ENCODE measurements at places on chromosomes 1 and 21.
A peak's percentile ranks its signal among the peaks of the same experiment; 100 is the strongest.

- DNase-seq, result no peak
Measured at GRCh38 chr1:239856067-239856466, 235.6 kb upstream of the FMN2 start.

DNA sequence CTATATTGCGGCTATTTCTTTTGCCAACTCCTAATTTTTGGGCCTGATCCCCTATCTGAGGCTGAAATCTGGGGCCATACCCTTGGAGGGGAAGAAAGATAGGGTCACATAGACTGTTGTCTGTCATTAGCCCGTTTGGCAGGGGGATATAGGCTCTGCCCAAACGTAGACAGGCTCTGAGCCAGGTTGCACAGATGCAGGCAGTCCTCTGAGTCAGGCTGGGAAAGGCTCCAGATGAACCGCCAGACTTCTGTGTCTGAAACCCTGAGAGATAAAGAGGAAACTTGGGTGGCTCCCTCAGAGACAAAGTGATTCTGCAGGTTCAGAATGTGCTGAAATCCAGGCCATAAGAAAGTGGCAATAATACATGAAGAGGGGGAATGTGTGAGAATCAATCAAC is 4.0 kb upstream of the CAP1 start:
- DNase-seq, result peak; percentile 86

DNA sequence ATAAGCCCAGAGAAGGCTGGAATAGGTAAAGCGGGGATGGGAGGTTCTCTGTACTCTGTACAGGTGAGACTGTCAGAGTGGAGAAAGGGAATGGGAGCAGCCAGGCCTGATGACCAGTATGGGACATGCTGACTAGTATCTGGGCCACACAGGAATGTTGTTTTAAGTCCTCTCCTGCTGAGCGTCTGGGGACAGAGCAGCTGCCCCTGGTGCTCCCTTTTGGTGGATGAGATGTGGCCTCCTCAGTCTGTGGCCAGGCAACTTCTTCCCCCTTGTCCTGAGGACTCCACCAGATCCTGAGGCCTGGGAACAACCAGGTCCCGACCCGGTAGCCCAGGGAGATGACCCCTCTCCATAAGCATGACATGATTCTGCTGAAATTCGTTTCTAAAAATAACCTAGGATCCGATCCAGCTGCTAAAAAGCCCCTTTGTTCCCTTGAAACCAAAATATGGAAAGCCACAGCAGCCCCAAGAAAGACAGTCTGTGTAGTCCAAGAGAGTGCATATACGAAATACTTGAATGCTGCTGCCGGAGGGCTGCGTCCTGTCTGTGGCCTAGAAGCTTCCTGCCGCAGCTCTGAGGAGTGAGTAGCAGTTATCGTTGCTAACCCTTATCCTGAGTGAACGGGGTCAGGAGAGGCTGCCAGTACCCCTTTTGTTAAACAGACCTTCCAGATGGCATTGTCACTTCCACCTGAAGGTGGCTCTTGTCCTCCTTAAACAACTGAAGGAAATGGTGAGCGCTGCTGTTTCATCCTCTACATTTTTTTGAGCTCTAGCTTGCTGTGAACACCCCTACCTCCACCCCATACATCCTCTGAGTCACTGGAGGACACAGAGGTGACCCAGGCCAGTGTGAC is 47.1 kb downstream of the ATP2B4 start:
- DNase-seq, result peak; percentile 87

GRCh38 chr1:97158691-97159096 is 437.1 kb downstream of the PTBP2 start:
- no peak for DNase-seq

GRCh38 chr1:217747156-217747769 is 116.1 kb downstream of the SPATA17 start:
- DNase-seq, result peak; percentile 66

- DNase-seq, result no peak
Measured at GRCh38 chr1:162285149-162285561, 91.5 kb downstream of the SPATA46 start.

- DNase-seq, result peak; percentile 67
Measured at GRCh38 chr1:245188403-245188802, 33.6 kb downstream of the KIF26B start.

GRCh38 chr1:183417772-183418491 is at the start of gene NMNAT2:
Gene NMNAT2 (minus strand): TSS chr1:183418380. CDS start chr1:183418267, 113 bp downstream.
- DNase-seq, result no peak

DNA sequence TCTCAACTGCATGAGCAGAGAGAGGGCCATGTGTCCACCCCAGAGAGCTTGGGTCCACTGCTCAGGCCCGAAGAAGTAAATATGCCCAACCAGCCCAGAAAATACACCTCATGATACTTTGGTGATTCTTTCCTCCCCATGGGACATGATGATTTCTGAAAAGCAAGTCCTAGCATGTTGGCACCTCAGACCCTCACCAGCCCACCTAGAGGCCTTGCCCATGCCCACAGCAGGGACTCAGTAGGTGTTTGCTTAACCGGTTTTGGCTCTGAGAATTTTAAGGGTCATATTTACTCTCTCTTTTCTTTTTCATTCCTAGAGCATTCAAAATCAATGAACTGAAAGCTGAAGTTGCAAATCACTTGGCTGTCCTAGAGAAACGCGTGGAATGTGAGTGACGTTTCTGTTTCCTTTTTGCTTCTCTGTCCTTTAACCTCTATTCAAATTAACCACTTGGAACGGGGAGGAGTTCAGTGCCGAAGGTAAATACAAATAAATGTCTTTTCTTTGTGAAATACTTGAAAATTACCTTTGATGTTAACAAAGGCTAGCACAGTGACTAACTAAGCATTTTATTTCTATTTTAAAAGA is 79.7 kb downstream of the PDE9A start:
- no peak for DNase-seq

DNA sequence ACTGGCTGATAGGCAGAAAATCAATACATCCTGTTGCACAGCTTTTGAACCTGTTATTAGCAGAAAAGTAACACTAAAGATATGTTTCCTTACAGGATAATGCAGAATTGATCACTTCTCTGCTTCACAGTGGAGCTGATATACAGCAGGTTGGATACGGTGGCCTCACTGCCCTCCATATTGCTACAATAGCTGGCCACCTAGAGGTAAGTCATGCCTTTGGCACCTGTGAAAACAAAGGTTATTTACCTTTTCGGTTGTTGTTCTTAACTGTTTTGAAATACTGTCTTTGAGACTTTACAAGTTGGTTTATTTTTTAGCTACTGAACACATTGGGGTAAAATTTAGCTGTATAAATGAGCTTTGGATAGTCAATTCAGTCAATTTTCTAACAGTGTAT is 36.3 kb downstream of the TNNI3K start:
- DNase-seq, result no peak

GRCh38 chr21:31335957-31336738 is 7.9 kb downstream of the TIAM1 start:
- DNase-seq, result no peak

DNA sequence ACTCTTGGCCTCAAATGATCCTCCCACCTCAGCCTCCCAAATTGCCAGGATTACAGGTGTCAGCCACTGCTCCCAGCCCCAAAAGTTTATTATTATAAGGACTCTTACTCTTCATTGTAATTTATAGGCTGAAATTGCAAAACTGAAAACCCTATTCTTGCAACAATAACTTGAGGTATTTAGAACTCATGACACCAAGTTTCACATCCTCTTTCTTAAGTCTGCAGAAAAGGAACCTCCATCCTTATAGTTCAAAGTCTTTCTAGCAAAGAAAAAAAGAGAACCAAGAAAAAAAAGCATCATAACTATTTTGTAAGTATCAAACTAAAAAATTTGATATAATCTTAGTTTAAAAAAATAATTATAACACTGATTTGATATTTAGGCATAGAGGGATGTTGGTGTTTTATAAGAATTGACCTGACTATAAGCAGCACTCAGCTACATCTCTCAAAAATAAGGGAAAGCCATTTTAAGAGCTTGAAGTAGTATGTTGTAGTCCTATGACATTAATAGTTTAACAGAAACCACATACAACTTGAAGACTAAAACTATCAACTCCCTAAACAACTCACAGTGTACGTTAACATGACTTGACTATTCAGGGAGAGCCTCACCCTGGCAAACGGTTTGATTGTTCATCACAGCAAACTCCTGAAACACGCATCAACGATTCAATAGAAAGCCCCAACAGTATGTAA is 122.4 kb downstream of the AKT3 start:
- DNase-seq, result no peak

DNA sequence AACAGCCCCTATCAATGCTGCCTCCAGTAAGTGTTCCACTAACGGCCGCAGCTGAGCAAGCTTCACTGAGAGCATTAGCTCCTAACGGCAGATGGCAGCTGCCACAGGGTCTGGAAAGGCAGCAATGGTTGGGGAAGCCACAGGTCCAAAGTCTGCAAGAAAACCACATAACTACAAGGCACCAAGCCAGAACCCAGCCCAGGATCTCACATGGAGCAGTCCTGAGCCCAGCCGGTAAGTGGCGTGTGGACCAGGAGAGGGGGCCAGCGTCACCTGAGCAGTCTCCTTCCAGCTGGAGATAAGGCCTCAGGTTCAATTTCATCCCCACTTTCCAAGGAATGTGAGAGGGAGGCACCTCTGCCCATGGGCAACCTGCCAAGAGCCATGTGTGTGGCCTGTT is 13.2 kb downstream of the SYT2 start:
- DNase-seq, result no peak

DNA sequence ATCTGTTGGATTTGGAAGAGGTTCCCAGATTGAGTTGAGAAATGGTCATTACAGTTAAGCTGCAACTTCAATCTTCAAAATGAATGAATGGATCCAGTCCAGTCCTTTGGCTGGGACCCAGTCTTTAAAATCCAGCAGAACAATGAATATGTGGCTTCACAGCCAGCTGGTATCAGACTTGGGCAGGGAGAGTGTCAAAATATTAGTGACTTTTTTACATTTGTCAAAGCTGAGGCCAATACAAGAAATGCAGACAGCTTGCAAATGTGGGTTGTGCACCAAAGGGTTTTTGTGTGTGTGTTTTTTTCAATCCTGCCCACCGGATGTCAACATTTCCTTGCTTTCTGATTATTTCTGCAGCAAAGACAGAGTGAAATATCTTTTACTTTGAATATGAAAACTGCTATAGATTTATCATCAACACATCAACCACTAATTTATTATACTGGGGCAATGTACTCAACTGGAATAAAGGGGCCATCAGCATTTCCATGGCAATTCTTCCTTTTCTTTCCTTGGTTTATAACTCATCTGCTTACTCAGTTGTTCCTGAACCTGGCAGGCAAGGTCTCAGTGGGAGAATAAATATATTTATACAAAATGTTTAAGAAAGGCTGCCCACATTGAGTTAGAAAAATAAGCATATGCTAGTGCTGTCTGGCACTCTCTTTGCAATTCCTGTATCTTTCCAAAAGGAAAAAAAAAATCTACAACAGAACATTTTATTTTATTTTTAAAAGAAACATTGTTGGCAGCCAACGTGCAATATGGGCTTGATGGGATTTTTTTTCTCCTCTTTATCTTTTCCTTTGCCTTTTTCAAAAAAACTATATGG is 491.6 kb upstream of the C1orf87 start:
- DNase-seq, result no peak

DNA sequence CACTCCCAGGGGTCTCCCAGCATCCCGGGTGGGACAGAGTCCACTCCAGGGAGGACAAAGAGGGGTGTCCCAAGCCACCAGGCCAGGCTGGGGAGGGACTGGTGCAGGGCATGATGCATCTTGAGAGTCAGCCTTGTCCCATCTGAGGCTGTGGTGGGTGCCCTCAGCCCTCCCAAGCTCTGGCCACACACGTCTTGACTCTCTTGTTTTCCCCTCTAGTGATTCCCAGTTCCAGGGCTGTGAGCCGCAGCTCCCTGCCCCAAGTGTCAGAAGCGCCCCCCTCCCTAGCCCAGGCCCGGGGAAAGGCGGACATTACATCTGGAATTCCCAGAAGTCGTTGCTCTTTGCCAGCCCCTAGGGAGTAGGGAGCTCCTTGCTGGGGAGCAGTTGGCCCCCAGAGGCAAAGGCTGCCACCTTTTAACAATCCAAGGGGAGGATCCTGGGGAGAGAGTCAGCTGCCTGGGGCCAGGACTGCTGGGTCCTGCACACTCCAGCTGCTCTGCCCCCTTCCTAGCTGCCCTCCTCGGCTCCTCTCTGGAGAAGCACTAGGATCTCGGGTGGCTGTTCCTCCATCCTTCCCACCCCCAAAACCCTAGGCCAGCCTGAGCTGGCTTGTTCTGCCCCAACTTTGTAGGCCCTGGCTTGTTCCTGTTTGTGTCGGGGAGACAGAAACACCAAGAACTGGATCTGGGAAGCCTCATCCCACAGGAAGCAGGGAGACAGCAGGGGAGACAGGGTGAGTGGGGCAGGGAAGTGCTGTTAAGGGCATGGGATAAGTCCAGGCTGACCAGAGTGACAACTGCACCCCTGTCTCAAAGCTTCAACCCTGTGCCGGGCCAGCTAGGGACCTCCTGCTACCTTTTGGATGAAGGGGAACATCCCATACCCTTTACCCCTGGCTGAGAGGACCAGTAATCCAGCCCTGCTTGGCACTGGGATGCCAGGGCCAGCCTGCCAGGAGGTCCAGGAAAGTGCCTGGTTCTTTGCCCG is 3.2 kb upstream of the PTPN7 start:
- no peak for DNase-seq

DNA sequence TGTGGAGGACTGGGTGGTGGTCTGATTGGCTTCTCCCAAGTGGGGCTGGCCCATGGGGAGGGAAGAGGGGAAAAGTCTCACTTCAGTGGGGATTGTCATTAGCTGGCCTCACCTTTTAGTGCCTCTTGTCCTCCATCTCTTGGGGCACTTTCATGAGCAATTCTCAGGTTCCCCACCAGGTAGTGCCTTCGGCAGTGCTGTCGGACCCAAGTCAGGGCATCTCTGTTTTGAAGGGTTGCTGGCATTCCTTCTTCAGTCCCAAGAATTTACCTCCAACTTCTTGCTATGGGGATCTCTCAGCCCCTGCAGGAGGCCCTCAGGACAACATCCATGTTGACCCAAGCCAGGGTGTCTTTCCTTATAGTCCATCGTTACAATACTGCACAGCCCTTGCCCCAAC is 54.7 kb upstream of the F3 start:
- DNase-seq, result no peak

- DNase-seq, result no peak
Measured at GRCh38 chr21:18960306-18960705, 556.7 kb upstream of the TMPRSS15 start.

- no peak for DNase-seq
Measured at GRCh38 chr1:35574125-35574654, 1.1 kb downstream of the TFAP2E start.

DNA sequence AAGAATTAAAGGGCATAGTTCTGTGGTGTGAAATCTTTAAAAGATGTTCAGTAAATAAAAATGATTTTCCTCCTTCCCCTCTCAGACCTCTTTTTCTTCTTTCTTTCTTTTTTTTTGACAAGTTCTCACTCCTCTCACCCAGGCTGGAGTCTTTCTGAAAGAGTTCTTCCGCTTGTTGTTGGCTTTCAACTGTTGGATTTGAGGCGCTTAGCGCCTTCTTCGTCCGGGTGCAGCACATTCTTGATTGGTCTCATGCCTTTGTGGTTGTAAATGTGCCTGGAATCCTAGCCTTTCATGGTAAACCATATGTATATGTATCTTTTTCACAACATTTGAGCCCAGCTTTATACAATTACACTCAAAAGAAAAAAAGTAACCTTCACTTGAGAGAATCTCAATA is 980 bp upstream of the METTL18 start:
- DNase-seq, result peak; percentile 45

Data from OCI-M1 (cell line).